ENCODE measurements at places on chromosomes 6 and 20.

- no peak for DNase-seq
These were observed 39.1 kb upstream of the SIRPG start for GRCh38 chr20:1696521-1697209.

- no peak for DNase-seq
These were observed 106.1 kb upstream of the TMEM170B start for GRCh38 chr6:11431455-11431937.

DNA sequence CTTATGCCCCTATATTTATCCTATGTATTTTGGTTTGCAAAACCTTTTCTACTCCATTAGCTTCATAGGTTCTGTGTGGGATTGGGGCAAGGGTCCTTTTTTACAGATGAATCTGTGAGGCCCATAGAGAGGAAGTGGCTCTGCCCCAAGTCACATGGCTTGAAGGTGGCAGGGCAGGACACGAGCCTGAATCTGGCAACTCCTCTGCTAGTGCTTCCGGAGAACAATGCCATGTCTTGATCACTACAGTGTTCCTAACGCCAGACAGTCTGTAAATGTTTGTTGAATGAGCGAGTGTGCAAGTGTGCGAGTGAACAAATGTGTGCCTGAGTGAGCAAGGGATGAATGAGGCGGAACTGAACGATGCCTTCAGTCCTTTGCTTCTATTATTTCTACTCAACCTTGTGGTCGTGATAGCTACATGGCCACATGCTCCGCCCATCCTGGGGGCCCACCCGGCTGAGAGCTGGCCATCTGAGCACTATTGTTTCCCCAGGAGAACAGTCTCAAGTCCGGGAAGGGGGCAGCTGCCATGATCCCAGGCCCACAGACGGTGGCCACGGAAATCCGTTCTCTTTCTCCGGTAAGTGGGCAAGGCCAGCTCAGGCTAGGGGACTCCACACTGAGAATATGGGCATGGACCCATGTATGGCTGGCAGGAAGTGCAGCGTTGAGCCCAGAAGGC lies 17.8 kb upstream of the AAR2 start:
- DNase-seq = no peak

DNA sequence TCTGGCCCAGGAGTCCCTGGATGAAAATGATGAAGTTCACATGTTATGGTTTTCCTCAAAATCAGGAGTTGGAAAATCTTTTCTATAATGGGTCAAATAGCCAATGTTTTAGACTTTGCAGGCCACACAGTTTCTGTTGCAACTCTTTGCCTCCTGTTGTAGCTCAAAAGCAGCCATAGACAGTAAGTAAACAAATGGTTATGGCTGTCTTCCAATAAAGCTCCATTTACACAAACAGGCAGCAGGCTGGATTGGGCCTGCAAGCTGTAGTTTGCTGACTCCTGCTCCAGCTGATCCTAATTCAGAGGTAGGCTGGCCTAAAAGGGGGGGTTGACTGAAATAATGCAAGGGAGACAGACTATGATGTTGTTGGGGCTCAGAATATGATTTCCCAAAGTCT lies 33.0 kb downstream of the METTL24 start:
- peak; percentile 23 for DNase-seq

GRCh38 chr6:93731306-93731705 lies 311.9 kb upstream of the EPHA7 start:
- no peak for DNase-seq

DNA sequence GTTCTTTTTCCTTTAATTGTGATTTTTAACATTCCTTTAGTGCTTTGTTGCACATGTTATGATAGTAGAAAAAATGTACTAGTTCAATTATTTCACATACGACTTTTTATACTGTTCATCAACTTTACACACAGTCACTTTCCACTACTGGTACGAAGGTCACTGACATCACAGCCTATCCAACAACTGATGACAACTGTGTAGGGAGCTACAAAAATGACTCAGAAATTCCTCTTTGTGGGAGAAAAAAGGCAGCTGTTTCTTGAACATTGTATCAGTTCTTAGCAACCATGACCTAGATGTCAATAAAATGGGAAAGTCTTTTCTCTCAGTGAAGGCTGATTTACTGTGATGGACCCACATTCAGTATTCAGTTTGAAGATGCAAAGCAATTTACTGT lies 7.0 kb upstream of the ID4 start:
- peak; percentile 45 for DNase-seq

GRCh38 chr6:82951935-82952334 lies 113.7 kb downstream of the UBE3D start:
- no peak for DNase-seq

- no peak for DNase-seq
These were observed 145.2 kb downstream of the REV3L start for GRCh38 chr6:111337829-111338236.
